ENCODE measurements at places on chromosomes 5 and 9.

DNA sequence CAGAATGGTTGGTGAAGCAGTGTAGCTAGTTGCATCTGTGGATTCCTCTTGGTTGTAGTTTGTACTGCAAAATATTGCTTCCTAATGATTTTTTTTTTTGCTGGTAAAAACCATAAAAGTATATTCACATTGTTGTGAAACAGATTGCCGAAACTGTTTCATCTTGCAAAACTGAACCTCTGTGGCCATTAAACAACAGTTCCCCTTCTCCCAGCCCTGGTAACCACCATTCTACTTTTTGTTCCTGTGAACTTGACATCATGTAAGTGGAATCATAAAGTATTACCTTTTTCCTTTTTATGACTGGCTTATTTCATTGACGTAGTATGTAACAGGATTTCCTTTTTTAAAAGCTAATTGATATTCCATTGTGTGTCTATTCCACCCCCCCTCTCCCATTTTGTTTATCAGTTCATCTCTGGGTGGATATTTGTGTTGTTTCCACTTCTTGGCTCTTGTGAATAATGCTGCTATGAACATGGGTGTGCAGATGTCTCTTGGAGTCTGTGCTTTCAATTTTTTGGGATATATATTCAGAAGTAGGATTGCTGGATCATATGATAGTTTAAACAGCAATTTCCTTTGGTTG, 11.8 kb downstream of the SUB1 start:
- no peak for DNase-seq

DNA sequence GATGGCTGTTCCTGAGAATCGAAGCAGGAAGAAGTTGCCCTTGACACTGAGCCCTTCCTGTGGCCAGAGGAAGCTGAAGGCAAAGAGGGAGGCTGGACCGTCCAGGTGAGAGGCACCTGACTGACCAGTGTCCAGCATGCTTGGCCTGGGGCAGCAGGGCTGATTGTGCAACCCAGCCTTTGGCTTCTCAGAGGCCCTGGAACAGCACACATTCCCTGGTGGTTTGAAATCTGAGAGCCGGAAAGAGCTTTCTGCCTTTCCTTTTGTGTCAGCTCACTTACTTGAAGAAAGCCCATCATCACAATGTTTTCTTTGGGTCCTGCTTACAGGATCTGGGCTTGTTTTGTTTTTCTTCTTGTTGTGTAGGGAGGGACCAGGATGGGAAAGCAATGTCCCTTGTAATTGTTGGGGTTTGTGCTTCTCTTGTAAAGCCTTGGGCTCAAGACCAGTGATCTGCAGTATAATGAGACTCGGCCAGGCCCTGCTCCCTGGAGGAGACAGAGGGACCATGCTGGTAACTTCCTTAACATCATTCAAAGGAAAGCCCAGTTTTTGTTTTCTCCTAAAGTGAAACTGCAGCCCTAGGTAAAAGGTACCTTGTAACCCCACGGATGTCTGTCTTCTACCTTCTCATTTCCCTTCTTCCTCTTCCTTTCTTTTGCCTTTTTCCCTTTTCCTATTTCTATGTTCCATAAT, 213.7 kb downstream of the NXNL2 start:
- no peak for DNase-seq

DNA sequence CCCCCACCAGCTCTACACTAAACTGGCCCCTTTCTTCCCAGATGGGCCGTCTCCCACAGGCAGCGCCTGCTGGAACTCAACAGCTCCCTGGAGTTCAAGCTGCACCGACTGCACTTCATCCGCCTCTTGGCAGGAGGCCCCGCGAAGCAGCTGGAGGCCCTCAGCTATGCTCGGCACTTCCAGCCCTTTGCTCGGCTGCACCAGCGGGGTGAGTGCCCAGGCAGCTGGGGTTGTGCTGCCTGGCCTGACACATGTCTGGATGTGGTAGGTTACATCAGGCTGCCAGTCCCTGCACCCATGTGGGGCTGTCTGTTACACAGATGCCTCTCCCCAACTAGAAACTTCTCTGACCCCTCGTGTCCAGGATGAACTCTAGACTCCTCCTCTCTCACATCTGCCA, 9.8 kb downstream of the NHP2 start:
- DNase-seq: no peak

- DNase-seq: no peak
Measured at GRCh38 chr5:31537851-31538250, 5.8 kb downstream of the C5orf22 start.

DNA sequence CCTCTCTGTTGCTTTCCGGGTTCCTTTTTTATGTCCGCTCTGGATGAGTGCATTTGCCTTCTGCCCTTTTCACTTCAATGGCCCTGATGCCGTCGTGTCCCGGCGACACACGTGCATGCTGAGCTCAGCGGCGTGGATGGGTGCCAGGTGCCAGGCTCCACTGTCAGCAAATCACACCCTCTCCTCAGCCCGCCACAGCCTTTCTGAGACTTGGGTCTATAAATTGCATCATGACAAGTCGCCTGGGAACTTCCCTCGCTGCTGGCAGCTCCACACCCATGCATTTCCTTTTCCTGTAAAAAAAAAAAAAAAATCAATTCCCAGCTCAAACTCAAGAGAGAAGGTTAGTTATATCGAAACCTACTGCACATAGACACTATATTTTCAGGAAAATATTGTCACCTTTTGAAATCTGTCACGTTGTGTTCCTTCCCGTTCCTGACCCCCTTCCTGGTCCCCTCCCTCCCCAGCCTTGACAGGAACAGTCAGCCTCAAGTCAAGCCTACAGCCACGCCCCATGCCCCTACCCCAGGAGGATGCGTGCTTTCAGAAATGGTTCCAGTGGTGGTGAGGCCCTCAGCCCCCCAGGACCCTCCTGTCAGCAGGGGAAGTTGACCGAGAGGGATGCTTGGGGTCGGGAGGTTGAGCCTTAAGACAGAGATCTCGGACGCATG, 110.3 kb upstream of the PTCH1 start:
- no peak for DNase-seq

GRCh38 chr9:6829027-6829426, 71.3 kb downstream of the KDM4C start:
- no peak for DNase-seq

DNA sequence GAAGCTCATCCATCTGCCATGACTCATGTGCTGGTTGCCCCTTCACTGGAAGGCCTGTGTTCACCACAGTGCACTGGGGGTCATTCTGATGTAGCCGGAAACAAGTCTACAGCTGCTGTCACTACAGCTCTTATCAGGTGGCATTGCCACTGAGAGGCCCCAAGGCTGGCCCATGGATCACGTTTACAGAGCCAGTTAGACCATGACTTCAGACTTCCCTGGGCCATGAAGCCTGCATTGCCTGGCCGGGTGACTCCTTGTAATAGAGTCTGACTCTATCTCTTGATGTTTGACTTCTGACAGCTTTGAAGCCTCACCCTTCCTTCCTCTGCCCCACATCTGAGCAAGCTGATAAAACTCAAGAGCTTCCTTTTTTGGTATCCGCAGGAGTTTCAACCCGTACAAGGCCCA, 473.5 kb upstream of the DAP start:
- DNase-seq: no peak

- no peak for DNase-seq
Measured at GRCh38 chr5:159663986-159664385, 252.3 kb upstream of the ADRA1B start.

- DNase-seq: no peak
Measured at GRCh38 chr9:130186839-130187522, 14.8 kb downstream of the NCS1 start.

GRCh38 chr5:154818471-154819116, 31.8 kb downstream of the FAXDC2 start:
- no peak for DNase-seq
